Uterus (tissue), 4 donors: ENCODE measurements at places on chromosomes 7 and 10. TPM values are rescaled to one million over a fixed set of nuclear protein-coding genes. Genes with fewer than 3 reads are reported as not detected.

The ETV1 gene
- 1.5 TPM for total RNA-seq

- DNase-seq = no peak
These were observed 199.3 kb upstream of the AUTS2 start for GRCh38 chr7:69398986-69399385.

DNA sequence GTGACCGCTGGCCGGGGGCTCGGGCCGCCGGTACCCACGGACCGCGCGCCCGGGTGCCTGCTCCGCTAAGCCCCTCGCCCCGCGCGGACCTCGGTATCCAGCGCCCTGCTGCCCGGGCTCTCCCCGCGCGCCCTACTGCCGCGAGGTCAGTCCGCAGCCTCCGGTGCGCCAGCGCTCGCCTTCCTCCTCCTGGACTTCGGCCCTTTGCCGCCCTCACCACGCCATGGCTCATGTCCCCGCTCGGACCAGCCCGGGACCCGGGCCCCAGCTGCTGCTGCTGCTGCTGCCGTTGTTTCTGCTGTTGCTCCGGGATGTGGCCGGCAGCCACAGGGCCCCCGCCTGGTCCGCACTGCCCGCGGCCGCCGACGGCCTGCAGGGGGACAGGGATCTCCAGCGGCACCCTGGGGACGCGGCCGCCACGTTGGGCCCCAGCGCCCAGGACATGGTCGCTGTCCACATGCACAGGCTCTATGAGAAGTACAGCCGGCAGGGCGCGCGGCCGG lies 483 bp downstream of the GDF10 start:
- no peak for DNase-seq

DNA sequence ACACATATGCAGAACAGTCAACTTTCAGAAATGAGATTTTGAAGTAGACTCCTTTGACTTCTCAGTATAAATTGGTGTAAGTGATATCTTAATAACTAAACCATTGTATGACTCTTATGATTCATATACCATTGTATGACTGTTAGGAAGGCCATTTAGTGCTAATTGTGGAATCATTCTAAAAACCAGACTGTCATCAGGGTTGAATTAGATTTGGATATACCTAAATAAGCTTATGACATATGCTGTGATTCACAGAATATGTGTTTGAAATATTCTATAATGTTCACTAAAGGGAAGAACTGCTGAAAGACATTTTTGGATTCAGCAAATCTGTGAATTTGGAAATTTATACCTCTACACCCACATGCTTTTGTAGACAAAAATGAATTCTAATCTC lies 438.1 kb downstream of the MDFIC start:
- DNase-seq = no peak

DNA sequence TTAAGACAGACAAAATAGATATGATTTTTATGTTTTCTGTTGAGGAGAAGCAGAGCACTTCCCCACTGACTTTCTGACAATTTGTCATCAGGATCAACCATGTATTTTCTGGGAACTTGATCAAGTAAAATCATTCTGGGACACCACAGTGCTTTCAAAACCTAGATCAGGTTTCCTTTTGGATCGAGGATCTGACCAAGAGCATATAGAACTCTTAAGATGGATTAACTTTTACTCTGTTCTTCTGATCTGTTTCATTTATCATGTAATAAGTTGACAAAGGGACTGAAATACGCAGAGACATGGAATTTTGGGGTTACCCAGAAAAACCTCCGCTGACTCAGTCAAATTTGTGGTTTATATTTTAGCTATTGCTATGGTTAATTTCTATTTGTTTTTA lies 136.0 kb upstream of the WNT16 start:
- DNase-seq = no peak

The HSPA12A gene
- total RNA-seq = 32.0 TPM

DNA sequence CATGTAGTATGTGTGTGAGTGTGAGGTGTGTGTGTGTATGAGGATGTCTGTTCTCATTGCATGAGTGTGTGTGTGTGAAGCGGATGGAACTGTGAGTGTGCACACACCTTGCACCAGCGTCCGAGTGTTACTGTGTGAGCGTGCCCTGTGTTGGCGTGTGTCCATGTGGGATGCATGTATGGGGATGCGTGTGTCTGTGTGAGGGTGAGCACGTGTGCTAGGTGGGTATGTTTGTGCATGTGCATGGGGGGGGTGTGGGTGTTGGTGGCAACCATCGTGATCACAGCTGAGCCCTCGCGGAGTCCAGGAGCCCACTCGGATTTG lies 6.4 kb downstream of the KNDC1 start:
- no peak for DNase-seq

DNA sequence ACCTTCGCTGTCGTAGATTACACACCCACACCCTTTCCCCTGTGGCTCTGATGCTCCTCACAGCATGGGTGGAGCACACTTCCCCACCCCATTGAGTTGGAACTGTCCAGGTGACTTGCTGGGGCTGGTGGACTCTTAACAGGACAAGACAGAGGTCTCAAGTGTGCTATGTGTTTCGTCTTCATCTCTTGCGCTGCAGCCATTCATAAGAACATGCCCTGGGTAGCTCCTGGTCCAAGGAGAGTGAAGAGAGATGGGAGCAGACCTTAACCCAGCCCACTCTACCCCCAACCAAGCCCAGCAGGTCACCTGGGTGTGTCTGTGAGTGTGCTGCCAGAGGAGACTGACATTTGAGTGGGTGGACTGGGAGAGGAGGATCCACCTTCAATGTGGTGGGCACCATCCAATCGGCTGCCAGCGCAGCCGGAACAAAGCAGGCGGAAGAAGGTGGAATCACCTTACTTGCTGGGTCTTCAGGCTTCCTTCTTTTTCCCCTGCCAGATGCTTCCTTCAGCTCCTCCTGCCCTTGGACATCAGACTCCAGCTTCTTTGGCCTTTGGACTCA lies 112.4 kb downstream of the HTR5A start:
- DNase-seq = no peak

GRCh38 chr10:36464291-36464690 lies 661.1 kb upstream of the ANKRD30A start:
- DNase-seq = no peak

- no peak for DNase-seq
These were observed 282.9 kb downstream of the CELF2 start for GRCh38 chr10:11300563-11300962.

The GPC2 gene
- total RNA-seq = under 0.01 TPM

- no peak for DNase-seq
These were observed 20.5 kb downstream of the MMRN2 start for GRCh38 chr10:86936661-86937501.

DNA sequence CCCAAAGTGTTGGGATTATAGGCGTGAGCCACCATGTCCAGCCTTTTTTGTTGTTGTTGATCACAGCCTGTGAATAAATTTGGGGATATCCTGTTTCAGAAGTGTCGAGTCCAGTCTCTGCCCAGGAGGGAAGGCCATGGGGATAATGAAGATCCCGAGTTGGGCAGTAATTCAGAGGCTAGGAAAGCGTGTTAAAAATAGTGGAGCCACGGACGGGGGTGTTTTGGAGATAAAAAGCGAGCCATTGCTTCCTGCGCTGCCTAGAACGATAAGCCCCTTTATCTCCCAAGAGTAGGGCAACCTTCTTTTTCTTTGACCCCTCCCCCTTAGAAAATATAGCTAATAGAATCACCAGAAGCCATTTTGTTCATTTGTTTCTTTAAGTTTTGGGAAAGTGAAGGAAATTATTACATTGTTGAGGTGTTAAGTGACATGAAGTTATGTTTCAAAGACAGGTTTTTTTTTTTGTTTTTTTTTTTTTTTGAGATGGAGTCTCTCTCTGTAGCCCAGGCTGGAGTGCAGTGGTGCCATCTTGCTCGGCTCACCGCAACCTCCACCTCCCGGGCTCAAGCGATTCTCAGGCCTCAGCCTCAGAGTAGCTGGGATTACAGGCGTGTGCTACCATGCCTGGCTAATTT lies 43.3 kb downstream of the IL15RA start:
- DNase-seq = no peak

GRCh38 chr7:69800495-69800894 lies 202.2 kb downstream of the AUTS2 start:
- DNase-seq = no peak

The RPEL1 gene
- total RNA-seq = not detected

DNA sequence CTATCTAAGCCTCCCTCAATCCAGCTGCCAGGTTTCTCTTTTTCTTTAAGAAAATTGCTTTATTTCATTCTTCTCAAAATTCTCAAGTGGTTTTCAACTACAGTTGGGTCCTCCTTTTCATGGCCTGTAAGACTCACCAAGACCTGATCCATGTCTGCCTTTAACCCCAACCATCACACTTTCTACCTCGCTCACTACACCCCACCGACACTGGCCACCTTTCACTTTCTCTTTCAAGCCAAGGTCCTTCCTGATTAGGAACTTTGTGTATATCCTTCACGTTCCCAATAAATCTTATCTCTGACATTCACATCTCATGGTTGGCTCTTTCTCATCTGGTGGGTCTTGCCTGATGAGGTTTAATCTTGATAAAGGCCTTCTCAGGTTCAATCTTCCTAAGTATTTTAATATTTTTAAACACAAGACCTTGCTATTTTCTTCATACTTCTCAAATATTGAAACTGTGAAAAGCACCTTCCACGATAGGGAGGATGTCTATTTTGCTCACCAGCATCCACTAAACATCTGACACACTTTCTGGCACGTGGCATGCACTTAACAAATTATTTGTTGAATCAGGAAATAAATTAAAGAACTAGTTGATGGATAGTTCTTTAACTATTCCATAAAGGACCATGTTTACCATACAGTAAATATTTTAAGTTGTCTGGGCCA lies 624.8 kb downstream of the GRID1 start:
- no peak for DNase-seq

DNA sequence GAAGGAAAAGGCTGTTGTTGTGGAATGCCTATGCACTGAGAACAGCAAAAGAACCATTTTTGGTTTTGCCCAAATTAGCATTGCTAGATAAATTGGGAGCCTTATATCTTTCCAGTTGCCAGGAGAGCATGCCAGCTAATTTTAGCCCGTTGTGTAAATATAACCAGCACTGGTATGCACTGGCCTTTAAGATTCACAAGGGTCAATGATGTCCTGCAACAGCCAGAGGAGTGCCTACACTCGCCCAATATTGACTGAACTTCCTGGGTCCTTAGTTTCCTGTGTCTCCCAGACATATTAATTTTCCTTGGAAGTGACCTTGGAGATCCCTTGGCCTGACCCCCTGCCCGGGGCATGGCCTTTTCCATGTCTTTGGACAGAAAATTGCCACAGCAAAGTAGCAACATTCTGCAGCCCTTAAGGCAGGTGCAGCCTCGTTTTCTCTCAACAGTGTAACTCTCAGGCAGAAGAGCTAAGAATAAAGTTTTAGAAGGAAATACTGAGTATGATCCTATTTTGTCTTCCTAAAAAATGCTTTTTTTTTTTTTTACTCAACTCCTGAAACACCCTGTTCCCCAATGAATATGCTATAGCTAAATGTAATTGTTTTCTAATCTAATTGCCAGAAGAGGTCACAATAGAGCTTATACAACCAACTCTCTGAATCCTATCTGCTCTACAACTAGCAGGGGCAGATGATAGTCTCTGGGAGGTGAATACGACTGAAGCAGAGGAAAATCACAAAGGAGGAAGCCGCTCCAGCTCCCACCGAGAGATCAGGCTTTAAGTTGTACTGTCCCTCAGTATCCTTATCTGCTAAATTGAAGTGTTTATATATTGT lies 131.9 kb upstream of the PCGF5 start:
- no peak for DNase-seq

DNA sequence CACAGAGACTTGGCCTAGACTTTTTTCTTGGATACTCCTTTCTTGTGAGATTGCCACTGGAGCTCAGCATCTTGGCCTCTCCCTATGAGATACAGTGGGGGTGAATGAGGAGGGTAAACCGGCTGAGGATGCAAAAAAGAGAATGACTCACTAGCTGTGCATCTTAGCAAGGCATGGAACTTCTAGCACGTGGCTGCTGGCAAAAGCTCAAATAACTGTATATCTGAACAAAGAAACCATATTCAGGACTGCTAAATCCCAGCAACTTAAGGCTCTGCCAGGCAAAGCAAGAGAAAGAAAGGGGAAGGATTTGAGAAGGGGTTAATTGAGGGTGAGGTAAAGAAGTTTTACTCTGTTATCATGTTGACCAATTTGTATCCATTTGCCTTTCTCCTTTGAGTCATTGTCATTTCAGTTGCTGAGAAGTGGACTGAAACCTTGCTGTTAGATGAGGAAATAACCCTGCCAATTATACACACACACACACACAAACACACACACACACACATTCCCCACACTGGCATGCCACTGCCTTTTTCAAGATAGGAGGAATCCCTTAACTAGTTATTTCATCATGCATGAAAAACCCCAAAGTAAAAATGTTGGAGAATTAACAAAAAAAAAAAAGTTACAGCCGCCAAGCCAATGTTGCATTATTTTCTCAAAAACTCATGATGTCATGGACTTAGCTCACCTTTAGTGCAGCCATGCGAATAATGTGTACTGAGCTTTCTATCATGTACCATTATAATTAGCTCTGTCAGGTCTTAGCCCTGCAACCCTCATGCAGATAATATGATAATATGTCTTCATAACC lies 997.3 kb downstream of the LRMDA start:
- DNase-seq = no peak

The AQP1 gene
- total RNA-seq = 312 TPM

DNA sequence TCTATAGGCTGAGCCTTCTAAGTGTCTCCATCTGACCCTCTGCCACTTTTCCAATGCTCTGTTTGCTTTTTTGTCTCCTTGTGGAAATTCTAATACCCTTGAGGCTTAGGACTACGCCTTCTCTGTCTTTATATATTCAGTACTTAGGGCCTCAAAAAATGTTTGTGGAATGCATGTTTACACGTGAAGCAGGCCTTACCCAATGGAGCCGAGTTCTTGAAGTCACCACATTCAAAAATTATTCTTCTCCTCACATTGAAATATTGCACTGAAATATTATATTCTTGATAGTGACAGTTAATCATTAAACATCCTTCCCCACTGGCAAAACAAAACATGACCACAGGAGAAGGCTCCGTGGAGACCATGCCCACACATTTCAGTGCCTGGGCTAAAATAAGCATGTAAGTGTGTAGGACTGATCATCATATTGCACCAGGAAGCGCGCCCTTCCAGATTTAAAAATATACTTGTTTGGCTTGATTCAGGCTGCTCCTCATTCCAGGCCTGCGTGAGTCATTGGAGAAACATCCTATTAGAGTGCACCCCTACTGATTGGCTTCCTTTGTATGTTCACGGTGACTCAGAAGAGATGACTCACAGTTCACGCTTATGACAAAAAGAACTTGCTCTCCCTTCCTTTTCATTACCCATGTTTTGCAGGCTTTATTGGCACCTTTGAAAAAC lies 307.4 kb upstream of the AOAH start:
- peak; percentile 86 for DNase-seq

DNA sequence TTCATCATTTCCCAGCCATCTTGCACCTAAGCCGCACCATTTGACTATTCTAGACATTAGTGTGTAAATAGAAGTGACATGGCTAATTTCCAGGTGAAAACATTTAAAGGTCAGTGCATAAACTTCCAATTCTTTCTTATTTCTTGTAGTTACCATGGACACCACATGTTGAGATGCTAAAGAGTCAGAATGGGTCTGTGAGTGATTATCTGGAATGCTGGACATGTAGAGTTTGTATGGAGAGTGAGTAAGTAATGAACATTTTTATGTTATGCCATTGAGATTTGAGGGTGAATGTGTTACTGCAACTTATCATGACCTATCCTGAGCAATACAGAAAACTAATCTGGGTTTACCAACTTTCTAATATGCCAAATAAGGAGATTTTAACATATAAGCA lies 60.4 kb downstream of the MEOX2 start:
- no peak for DNase-seq
